CD4-positive, alpha-beta T cell treated with Interleukin-17A for 4 hours (primary cell): ENCODE measurements at places on chromosomes 11 and 22.

DNA sequence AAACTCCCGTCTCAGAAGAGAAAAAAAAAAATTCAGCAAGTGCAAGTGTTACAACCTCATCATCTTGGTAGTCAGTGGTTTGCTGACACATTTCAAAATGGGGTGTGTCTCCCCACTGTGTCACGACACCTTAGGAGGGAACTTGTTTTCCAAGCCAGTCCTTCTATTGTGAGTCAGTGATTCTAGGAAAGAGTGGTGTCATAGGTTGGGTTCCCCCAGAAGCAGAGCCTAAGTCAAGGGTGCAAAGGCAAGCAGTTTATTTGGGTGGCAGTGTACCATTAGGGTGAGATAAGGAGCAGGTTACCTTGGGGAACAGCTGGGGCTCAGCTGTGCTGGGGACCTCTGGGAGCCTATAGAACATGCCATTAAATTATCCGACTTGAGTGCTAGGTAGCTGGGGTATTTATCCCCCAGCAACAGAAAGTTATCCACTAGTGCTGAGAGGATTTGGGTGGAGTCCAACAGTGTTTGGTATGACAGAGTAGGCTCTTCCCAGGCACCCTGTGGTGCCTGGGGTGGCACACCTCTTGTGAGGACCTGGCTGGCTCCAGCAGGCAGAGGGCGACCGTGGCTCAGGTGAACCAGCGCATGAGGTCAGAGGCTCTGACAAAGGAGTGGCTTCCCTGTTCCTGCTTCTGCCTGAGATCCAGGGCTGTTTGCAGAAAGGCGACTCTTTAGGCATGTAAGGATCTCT, 41.7 kb downstream of the KIAA1671 start:
- no peak for DNase-seq

GRCh38 chr11:59706518-59707285, 6.9 kb downstream of the OR10V1 start:
- DNase-seq, result no peak

DNA sequence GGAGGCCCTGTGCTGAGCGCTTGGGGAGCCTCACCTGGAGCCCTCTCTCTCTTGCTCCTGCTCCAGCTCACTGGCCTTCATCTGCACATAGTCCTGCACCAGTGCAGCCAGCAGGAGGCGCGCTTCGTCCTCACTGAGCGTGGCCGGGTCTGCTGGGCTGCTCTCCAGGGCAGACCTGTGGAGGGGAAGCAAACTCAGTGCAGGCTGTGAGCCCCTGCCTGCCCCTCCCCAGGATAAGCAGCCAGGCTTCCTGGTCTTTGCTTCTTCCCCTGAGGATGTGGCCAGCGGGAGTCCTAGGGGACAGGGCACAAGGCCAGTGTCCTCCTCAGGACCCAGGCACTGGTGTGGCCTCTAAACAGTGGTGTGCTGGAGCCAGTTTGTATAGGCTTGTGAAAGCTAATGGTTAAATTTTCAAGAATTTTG, 2.2 kb downstream of the CALCA start:
- peak; percentile 48 for DNase-seq

DNA sequence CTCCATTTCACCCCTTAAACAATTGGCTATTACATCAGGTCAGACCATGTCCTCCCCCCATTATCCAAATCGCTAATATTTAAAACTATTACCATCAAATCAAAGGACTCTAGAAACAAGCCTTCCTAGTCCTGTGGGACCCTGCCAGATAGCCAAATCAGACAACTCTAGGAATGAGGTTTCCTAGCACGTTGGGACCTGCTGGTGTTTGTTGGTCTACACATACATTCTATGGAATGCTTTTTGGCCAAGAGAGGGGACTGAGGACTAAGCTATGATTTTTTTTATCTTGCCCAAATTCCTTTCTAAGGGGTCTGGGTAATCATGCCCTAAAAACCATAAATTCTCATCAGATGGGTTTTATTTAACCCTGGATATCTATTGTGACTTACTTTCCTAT, 14.1 kb upstream of the SELENOH start:
- no peak for DNase-seq

GRCh38 chr11:112249871-112250610, 10.6 kb downstream of the PLET1 start:
- DNase-seq, result no peak

DNA sequence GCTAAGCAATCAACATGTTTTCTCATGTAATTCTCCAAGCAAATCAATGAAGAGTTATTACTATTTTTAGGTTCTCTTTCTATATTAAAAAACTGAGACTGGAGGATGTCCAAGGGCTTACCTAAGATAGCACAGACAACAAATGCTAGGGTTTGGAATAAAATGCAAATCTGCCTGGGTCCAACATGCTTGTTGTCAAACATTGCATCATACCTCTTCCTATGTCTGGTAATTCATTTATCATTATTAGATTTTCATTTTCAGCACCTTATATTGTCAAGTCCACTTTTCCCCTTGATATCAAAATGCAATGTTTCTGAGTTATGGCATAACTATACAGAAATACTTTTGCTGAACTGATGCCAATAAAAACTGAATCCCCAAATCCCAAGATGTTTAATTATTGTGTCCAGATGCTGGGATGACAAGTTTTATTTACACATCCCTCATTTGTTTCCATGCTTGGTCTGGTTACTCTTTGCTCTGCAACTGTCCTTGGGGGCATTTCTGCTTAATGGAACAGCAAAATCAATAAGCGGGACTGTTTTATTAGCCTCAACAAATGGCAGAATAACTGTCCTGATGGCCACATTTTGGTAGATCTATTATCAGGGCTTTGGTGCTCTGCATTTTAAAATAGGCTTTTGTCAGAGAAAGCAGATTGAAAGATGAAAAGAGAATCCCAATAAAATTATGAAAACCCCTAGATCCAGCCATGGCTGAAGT, 86.0 kb downstream of the C11orf87 start:
- no peak for DNase-seq

- DNase-seq, result no peak
These were observed 134.1 kb downstream of the CASP12 start for GRCh38 chr11:104763930-104764709.

GRCh38 chr11:19673924-19674729, 38.5 kb upstream of the NAV2 start:
- DNase-seq, result no peak

DNA sequence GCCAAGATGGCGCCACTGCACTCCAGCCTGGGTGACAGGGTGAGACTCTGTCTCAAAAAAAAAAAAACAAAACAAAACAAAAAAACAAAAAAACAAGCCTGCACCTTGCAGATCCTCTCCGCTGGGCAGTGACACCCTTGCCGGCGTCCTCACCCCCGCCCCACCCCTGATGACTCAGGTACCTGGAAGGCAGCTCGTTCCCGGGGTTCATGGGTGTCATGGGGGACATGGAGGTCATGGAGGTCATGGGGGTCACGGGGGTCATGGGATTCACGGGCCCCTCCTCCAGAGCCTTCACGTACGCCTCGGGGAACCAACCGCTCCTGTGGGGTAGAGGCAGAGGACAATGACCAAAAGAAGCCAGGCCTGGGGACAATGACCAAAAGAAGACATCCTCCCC, 3.0 kb upstream of the SLC16A8 start:
- DNase-seq, result no peak

DNA sequence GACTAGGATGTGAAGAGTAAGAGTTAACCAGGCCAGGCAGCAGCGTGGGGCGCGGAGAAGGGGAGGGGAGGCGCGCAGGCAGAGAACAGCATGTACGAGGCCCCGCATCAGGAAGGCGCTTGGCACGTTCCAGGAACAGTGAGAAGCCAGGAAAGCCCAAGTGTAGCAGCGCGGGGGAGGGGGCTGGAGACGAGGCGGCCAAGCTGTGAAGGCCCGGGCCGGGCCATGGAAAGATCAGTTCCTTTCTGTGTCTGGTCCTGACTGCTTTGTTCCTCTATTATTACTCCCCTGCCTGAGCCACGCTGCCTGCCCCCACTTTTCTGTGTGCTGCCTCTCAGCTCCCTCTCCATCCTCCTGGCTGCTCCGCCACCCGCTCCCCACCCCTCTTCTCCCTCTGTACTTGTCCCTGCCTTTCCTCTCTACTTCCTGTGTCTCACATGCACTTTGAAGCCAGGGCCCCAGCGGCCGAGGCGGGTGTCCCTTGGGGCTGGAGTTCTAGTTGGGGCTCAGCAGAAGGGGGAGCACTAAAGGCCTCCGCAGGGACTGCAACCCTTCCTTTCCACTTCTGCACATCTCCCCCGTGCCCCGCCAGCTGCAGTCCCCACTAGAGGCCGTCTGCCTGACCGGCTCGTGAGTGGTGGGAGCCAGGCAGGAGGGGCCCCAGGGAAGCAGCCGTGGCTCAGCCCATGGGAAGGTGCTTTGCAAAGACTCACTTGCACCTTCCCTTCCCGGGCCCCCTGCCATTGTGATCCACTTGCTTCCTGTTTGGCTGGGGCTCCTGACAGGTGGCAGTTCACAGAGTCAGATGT, 63.7 kb downstream of the PRDM11 start:
- DNase-seq, result no peak

- no peak for DNase-seq
These were observed 1133.4 kb upstream of the CCDC90B start for GRCh38 chr11:84419616-84420015.

DNA sequence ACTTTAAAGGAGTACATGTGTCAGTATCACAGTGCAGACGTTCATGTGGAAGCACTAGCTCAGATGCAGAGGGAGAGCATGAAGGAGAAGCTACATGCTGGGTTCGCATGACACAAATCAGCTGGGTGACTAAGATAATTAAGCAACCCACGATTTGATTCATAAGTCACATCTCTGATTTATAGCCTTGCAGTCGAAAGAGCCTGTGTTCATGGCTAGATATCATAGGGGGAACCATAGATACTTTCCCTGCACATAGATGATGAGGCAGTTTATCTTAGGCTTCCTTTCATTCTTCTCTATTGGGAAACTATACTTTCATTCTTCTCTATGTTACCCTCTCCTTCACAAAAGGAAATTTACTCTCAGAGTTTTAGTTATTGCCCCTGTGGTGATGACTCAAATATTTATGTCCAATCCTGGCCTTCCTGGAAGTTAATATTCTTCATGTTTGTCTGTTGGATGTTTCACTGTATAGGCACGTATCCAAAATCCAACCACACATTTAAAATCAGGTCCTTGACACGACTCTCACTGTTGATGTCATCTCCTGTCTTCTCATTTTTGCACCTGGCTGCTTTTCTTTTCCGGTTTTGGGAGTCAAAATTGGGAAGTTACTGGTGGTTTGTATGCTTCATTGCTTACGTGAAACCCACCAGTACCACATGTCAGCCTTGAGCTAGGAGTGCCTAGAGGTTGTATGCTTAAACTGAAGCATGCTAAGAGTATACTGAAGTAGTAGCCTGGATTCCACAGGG, 56.3 kb upstream of the SLC5A12 start:
- DNase-seq, result no peak

- DNase-seq, result no peak
These were observed 32.8 kb upstream of the FGF3 start for GRCh38 chr11:69852056-69852455.

DNA sequence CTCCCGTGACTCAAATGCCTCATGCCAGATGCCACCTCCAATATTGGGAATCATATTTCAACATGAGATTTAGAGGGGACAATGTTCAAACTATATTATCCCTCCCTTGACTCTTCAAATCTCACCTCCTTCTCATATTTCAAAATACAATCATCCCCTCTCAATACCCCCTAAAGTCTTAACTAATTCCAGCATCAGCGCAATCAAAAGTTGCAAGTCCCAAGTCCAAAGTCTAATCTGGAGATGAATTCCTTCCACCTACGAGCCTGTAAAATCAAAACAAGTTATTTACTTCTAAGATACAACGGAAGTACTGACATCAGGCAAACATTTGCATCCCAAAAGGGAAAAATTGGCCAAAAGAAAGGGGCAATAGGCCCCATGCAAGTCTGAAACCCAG, 67.2 kb upstream of the SC5D start:
- DNase-seq, result no peak

GRCh38 chr11:28815110-28815509, 706.9 kb downstream of the METTL15 start:
- DNase-seq, result no peak
